H4 (cell line): ENCODE measurements at places on chromosomes 1 and 21. TPM values are rescaled to one million over a fixed set of nuclear protein-coding genes. Genes with fewer than 3 reads are reported as not detected.

GRCh38 chr1:162822391-162823200, 32.1 kb downstream of the HSD17B7 start:
- DNase-seq: no peak

DNA sequence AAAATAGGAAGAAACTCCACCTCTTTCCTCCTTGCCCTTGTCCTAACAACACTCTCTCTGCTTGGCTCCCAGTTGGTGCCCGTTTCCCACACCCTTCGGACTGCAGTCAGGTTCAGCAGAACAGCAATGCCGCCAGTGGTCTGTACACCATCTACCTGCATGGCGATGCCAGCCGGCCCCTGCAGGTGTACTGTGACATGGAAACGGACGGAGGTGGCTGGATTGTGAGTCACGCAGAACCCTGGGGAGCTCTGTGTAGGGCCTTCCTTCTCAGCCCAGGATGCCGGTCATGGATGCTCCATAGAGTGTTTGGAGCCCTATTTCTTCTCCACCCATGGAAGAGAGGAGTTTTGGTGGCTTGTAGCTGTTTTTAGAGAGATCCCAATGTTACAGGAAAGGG, 60.9 kb downstream of the TNN start:
- no peak for DNase-seq

DNA sequence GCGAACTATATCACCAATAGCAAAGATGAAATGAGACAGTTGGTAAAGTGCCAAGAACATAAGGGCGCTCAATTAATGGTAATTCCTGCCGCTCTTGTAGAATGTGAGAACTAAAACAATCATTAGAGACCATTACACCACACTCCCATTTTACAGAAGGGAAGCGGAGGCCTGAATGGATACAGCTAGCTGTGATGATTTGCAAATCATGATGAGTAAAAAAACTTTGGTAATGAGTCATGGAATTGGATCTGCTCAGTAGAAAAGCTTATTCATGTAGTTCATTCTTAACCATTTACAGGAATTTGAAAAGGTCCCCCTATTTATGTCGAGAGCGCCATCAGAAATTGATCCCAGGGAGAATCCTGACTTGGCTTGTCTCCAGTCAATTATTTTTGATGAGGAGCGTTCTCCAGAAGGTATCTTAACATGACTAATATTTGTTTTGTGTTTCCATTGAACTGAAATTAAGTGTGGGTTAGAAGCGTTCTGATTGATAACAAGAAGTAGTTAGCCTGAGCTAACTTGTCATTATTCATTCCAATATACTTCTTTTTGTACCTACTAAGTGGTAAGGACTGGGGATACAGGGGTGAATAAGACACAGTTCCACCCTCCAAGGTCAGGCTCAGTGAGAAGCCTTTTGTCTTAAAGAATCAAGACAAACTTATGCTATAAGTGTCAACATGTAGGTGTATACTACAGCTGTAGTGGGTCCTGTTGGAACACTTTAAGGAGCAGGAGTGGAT, 812 bp downstream of the TTC4 start:
- no peak for DNase-seq

Gene SASS6
- 8.1 and 9.4 TPM in 2 replicates for total RNA-seq

DNA sequence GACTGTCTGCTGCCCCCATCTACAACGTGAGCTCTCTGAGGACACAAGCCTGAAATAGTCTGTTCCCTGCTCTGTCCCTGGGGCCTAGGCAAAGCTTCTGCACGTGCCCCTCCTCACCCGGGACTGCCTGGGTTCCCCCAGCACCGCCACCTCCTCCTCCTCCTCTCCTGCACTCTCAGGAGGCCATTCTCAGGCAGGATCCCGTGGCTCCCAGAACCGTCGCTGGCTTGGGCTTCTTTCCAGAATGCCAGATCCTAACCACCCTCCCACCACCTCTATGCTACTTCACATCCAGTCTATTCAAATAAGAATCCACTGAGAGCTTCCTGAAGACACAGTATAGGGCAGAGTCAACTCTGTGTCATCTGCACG, 11.2 kb downstream of the NPHP4 start:
- DNase-seq: no peak

Gene SLC6A17
- 0.17 and 0.21 TPM in 2 replicates for total RNA-seq

DNA sequence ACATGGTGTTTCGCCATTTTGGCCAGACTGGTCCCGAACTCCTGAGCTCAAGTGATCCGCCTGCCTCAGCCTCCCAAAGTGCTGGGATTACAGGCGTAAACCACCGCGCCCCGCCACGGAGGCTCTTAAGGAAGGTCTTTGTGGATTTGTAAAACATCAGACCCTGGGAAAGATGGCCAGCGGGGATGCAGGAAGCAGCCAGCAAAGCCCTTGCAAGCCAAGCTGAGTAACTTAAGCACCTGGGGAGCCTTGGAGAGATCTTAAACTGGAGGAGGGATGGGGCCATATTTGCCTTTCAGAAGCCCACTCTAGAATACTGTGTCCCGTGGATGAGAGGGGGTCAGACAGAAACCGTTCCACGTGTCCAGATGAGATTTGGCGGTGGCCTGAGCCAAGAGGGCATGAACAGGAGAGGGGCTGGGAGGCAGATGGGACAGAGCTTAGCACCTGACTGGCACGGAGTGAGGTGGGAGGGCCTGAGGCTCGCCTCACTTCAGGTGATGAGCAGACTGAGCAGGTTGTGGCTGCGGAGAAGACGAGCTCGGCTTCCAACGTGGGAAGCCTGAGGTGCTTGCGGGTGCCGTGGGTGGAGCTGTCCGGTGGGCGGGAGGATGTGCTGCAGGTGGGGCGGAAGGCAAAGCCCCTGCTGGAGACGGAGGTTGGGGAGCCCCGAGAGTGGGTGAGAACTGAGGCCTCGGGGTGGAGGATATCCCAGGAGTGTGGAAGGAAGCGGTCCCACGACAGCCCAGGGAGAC, 11.7 kb downstream of the C1orf216 start:
- no peak for DNase-seq

- no peak for DNase-seq
These were observed 27.1 kb upstream of the MTF2 start for GRCh38 chr1:93051961-93052360.

- DNase-seq: no peak
These were observed 6.2 kb downstream of the AMPD2 start for GRCh38 chr1:109625601-109626560.

- DNase-seq: no peak
These were observed 1863.5 kb downstream of the MRPL39 start for GRCh38 chr21:23743821-23744220.

Gene PTPN14
- 6.2 and 7.5 TPM in 2 replicates for total RNA-seq

DNA sequence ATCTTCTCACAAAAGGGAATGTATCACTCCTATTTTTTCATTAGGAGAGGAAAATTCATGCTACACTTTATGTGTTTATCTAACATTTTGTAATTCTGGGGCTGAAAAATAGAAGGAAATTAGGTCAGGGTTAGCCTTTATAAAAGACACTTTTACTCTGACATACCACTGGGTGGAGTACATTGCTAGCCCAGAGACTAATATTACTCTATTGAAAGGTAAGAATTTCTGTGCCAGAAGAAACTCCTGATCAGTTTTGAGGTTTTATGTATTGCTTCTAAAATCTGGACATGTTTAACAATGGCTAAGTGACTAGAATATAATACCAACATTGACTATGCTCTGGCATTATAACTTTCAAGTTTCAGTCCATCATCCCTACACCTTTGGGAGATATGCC, 724.6 kb downstream of the USP25 start:
- DNase-seq: no peak

- peak; percentile 68 for DNase-seq
These were observed 9.1 kb downstream of the CDKN2C start for GRCh38 chr1:50978852-50979781.

Gene DARS2
- 24.7 and 27.8 TPM in 2 replicates for total RNA-seq

Gene SYCP1
- not detected in 2 replicates for total RNA-seq

Gene SLC45A3
- total RNA-seq: 4.3 and 7.1 TPM in 2 replicates

DNA sequence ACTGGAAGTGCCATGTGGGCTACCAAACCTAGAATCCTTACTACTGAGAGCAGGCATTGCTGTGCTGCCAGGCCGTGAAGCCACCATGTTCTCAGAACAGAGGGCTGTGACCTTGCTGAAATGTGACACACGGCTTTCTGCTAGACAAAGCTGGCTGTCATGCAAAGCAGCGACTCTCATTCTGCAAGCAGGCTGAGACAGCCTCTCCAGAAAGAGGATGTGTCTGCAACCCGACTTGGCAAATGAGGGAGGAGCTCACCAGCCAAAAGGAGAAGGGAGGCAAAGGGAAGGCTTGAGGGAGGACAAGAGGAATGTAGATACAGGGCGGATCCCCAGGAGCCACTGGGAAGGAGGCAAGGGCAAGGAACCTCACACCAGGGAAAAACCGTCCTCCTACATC, 85.7 kb upstream of the KRTAP19-8 start:
- no peak for DNase-seq

- no peak for DNase-seq
These were observed 318.1 kb downstream of the HHIPL2 start for GRCh38 chr1:222229672-222230312.

Gene SPOCD1
- 3.6 and 9.9 TPM in 2 replicates for total RNA-seq

Gene LCE2A
- not detected in 2 replicates for total RNA-seq

Gene IGSF3
- 10.7 and 10.8 TPM in 2 replicates for total RNA-seq

Gene PAPPA2
- 2.0 and 2.1 TPM in 2 replicates for total RNA-seq

- DNase-seq: peak; percentile 53
These were observed 30.6 kb downstream of the ZC3H11B start for GRCh38 chr1:219582296-219582695.

- DNase-seq: no peak
These were observed 108.0 kb downstream of the NRIP1 start for GRCh38 chr21:14956807-14957206.

DNA sequence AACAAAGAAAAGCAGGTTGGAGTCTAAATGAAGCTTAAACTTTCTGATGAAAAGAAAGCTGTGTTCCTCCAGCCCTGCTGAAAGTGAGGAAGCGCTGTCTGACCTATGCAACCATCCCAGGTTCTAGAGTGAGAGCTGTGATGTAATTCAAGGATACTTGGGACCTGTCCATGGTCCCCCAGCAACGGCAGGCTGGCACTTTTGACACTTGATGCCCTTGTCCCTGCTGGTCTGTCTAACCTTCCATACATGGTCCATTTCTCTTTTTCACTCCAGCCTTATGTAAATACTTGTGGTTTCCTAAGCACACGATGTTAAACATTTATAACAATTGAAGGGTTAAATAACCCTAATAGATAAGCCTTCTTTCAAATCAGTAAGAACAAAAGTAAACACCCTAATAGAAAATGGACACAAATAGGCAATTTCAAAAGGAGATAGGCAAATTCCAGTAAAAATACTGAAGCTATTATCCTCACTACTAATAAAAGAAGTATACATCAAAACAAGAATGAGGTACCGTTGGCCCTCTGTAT, 17.7 kb upstream of the KDM4A start:
- no peak for DNase-seq

DNA sequence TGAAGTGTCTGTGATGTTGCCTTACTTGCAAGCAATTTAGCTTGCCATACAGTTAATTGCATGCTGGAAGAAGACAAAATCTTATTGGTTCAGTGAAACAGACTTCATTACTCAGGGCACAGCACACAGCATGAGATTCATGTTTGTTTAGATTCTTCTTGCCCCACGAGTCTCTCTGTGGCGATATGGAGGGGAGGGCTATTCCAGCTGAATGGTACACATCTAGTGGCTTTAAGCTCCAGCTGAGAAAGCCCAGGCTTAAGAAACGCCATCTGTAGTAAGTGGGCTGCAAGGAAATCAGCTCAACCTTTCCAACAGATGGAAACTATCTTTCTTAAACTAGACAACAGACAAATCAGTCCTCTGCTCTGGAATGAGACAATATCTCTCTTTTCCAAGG, 1022.0 kb downstream of the NCAM2 start:
- no peak for DNase-seq

GRCh38 chr1:20124456-20125057, 5.2 kb upstream of the PLA2G2D start:
- peak; percentile 81 for DNase-seq

GRCh38 chr1:21510113-21510493, 880 bp downstream of the ALPL start:
- no peak for DNase-seq

DNA sequence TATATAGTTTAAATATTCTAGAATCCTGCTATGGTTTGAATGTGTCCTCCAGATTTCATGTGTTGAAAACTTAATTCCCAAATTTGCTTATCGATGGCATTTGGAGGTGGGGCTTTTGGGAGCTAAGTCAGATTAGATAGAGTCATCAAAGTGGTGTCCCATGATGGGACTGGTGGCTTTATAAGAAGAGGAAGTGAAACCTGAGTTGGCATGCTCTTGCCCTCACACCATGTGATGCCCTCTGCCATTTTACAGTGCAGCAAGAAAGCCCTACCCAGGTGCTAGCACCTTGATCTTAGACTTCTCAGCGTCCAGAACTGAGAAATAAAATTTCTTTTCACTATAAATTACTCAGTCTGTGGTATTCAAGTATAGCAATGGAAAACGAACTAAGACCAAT, 111.3 kb downstream of the TGFB2 start:
- DNase-seq: no peak

GRCh38 chr1:5972198-5972520, 20.1 kb downstream of the NPHP4 start:
- no peak for DNase-seq

Gene LCE1B
- not detected in 2 replicates for total RNA-seq

Gene SPRR2F
- total RNA-seq: not detected in 2 replicates

- no peak for DNase-seq
These were observed 16.1 kb upstream of the AQP10 start for GRCh38 chr1:154304664-154305337.

DNA sequence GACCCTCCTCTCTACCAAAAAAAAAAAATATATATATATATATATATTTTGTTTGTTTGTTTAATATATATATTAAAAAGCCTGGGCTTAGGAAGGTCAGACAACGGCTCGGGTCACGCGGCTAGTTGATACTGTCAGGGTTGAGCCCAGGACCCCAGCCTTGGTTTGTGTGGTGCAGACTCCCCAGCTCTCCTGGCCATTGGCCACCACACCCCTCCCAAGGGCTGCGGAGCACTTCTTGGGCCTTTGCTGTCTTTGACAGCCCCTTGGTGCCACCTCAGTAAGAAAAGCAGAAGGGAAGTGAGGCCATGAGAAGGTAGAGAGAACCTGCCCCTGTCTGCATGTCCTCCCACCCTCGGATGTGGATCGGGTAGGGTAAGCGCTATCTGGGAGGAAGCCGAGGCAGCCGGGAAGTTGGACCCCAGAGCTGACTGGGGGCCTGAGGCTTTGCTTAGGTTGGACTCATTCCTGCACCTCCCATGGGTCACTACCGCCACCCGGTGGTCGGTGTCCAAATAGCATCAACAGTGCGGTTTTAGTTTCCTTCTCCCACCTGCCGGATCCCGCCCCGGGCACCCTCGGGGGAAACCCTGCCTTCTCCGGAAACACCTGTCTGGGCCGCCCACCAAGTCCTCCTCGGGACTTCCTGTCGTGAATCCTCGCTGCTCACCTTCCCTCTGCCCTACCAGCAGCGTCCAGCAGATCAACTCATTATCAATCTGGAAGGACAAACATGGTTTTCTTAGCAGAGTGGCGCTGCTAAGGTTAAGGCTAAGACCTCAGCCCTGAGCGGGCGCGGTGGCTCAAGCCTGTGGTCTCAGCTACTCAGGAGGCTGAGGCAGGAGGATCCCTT, 29.8 kb upstream of the GNPAT start:
- peak; percentile 58 for DNase-seq

Gene SYT2
- 0.35 and 0.55 TPM in 2 replicates for total RNA-seq

Gene TRNP1
- 3.1 and 3.3 TPM in 2 replicates for total RNA-seq
